A172 (cell line): ENCODE measurements at places on chromosomes 13 and 19. TPM values are rescaled to one million over a fixed set of nuclear protein-coding genes. Genes with fewer than 3 reads are reported as not detected.

The B3GNT8 gene
- 1.4 and 2.6 TPM in 2 replicates for total RNA-seq

The GEMIN7 gene
- 17.1 and 29.6 TPM in 2 replicates for total RNA-seq

The ZIC2 gene
- 4.7 and 5.5 TPM in 2 replicates for total RNA-seq

The ZNF682 gene
- total RNA-seq: 1.1 and 3.0 TPM in 2 replicates

The C5AR1 gene
- not detected in 2 replicates for total RNA-seq

GRCh38 chr13:68834375-68834774 lies 1273.3 kb upstream of the ATXN8OS start:
- DNase-seq: no peak

DNA sequence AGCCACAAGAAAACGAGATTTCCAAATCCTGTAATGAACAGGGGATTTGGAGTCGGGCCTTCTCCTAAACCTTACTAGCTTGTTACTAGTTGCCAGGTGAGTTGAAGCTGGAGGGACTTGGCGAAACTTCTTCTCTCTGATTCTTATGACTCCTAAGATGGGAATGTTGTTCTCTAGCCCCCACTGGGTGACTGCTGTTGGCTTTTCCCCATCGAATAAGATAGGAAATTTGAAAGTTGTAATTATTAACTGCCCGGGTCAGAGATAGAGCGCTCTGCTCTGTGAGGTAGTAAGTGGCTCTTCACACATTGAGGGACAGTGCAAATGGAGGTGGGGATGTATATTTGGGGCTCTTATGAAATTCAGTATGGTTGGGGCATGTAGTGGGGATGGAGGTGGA lies 111.2 kb upstream of the MBNL2 start:
- no peak for DNase-seq

DNA sequence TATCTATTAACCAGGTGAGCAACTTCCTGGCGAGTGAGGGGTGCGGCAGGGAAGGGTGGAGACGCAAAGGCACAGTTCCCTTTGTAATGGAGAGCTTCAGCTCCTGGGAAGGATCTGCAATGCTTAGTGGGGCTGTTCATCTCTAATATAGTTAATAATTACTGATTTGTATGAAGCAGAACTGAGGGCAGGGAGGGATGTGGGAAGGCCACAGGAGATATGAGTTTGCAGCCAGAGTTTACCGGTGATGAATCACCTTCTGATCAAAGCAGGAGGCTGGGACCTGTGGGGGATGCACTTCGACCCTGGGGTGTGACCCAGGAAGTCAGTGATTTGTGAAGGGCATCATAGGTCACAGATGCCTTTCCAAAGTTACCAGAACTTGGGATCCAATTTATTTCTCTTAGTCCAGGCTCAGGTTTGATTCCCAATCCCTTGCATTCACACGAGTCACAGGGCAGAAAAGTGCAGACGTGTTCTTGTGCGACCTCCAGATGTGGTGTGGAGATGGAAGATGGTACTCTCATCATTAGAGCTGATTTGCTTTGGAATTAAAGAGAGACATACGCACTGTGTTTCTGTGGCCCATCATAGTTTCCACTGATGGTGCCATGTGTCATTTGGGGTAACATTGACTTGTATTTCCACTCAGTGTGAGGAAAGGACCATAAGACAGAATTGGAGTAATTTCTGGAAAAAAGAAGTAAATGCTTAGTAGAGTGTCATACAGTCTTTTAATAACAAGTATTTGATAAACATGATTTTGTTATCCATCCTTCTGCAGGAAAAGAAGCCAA lies 55.0 kb downstream of the LRCH1 start:
- no peak for DNase-seq

DNA sequence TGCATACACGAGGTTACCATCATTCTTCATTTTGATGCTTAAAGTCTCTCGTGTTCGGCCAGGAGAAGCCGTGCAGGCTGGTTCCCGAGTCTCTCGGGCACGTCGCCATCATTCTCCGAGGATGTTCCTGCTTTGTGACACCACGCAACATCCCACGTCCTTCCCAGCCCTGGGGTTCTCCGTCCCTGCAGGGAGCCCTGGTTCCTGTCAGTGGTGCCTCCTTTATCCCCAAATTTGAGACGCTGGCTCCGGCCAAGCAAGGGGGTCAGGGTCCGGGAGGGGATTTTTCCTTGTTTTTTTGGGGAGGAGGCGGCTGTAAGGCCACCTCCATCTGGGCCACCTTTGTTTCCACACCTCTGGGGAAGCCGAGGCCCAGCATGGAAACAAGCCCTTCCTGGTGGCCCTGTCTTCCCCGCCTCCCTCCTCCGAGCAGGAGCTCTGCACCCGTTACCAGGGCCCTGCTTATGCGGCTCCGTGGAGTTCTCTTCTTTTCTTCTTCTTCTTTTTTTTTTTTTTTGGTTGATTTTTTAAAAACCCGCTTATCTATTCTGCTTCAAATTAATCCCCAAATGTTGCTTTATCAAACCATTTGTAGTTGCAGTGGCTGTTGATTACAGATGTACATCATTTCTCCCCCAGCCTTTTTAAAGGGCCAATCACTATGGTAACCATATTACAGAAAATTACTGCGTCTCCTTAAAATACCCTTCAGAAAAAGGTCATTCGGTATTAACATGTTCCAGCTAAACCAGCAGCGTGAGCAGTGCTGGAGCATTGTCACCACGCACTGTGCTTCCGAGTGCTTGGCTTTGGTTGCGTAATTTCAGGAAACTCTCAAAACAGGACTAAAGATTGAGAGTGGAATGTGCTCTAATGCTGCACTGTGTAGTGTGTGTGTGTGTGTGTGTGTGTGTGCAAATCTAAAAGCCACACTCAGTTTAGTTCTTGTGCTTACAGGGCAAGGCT lies 50.4 kb downstream of the TEX29 start:
- DNase-seq: no peak

- DNase-seq: no peak
These were observed 1.6 kb upstream of the CFAP97D2 start for GRCh38 chr13:114177245-114178010.

DNA sequence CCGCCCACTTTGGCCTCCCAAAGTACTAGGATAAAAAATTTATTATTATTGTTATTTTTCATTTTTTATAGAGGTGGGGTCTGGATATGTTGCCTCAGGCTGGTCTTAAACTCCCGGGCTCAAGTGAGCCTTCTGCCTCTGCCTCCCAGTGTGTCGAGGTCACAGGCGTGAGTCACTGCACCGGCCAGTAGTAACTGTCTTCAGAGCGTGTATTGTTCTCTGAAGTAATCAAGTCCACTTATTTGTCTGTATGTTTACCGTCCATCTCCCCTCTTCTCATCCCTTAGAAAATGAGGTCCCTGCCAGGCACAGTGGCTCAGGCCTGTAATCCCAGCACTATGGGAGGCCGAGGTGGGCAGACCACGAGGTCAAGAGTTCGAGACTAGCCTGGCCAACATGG lies 18.2 kb upstream of the SULT2B1 start:
- no peak for DNase-seq

DNA sequence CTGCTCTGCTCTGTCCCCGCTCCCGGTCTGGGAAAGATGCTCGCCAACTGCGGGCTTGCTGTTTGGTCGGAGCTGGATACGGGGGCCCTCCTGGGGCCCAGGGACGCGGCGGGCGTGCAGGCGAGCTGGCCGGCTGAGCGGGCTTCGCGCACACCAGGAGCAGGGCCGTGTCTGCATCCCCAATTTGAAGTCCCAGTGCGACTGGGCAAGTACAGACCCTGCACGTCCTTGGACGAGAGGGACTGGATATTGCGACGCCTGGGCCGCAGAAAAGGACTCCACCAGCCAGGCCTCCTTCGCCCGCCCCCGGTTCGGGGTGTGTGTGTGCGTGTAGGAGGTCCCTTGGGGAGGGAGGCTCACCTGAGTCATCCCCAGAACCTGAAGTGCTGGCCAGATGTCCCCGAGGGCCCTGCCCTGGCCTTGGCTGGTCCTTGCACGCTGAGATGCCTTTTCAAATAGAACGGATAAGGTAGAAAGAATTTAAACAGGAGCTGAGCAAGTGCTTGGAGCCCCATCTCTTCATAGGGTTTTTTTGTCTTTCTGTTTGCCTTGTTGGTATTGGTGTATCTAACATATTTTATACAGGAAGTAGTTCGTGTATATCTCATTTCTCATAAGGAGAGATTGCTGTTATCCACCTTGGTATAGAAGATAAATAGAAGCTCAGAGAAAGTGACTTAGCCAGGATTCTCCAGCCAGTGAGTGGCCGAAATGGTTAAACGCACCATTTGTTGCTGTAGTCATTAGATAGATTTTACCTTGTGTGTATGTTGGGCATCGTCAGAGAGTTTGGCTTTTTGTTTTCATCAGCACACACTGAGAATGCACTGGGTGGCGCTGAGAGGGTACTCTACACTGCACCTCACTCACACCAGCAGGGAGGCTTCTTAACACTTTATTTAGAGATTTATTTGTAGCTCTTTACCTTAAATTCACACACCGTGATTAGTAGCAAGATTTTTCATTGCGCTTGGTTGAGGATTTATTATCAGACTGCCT lies 1.1 kb downstream of the NAXD start:
- DNase-seq: no peak

- peak; percentile 12 for DNase-seq
These were observed 99.0 kb downstream of the MYO16 start for GRCh38 chr13:108728370-108728769.

DNA sequence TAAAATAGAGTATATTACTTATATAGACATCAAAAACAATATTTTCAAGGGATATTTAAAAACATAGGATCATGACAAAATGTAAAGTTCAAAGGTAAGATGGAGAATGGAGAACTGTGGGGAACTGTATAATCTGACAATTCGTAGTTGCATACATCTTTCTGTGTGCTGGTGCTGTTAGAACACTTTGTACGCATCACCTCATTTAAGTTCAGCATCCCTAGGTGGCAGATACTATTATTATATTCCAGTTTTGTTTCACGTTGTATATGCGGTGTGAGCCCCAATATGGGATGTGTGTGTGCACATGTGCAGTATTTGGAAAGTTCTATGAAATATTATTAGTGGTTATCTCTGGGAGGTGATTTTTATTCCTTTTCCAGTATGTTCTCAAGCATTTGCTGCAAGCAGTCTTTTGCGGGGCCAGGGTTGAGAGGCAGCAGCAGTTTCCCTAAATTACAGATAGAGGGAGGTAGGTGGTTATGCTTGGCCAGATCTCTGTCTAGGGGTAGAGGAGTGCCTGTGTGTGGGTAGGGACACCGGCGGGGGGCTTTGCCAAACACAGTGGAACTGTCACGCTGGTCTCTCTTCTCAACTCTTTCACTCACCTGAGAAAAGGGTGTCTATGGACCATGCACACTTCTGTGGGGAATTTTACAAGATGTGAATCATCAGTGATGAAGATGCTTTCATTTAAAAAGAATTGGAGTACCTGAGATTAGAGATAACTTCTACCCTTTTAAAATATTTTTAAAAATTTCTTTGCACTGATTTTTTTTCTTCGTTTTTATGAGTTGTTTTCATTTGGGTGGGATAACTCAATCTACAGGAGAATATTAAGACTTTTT lies 55.6 kb upstream of the ALOX5AP start:
- peak; percentile 16 for DNase-seq

DNA sequence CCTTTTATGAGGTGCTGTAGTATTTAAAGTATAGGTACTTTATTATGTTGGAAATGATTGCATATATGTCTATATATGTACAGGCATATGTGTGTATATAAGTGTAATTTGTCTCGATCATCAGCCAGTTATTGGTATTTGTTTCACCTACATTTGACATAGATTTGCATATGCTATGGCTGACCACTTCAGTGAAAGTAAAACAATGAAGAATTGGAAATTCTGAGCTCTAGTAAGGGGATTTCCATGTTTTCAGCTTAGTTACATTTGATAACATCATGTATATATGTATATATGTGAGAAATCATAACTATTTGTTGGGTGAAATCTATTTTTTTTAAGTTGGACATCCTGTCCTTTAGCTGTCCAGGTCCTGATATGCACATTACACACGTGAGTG lies 1303.9 kb downstream of the EFNB2 start:
- no peak for DNase-seq

- peak; percentile 65 for DNase-seq
These were observed 678 bp downstream of the ISOC2 start for GRCh38 chr19:55460670-55461258.

DNA sequence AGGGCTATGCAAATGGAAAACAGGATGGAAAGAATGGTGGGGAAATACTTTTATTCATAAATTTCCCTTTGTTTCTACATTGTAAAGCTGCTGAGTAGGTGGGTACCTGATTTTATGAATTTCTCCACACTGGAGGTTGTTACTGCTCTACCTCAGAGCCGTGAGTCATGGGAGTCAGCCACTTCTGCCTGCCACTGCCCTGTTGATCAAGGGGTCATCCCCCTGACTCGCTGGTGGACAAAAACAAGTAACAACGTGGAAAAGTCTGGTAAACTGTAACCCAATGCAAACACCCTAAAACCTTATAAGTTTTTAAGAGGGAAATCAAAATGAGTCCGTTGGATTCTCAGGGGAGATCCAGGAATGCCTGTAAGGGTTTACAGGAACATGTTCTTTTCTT lies 329.5 kb downstream of the ATP8A2 start:
- DNase-seq: no peak

DNA sequence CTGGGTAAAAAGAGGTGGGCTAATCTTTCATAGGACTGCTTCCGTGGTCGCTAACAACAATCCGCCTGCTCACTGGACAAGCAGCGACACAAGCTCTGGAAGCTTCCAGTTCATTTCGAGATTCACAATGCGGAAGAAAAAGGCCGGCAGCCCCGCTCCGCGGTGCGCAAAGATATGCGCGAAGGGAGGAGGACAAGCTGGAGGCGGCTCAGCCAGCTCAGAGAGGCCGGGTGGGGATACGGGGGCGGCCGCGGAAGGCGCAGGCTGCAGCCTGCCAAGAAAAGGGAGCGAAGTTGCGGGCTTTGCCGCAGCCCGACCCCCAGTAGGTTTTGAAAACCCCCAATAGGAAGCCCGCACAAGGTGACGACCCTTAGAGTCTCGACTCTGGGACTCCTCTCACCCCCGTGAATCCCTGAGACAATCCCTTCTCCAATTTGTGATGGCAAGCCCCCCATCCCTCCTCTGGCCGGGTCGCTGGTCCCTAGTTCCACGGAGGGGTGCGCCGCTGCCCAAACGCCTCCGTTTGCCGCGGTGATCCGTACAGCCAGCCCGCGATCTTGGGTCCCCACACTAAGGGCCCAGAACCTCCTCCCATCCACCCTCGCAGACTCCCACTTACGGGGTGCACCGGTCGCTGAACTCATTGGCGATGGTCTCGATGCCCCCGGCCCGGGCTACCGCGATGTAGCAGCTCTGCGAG lies 697 bp downstream of the HSPH1 start:
- DNase-seq: no peak
